AG08396 (cell line): ENCODE measurements at places on chromosomes 16 and 17.

GRCh38 chr17:2433696-2434095 lies 32.8 kb upstream of the MNT start:
- DNase-seq = no peak

GRCh38 chr17:5785338-5785737 lies 201.0 kb upstream of the NLRP1 start:
- DNase-seq = peak; percentile 50

DNA sequence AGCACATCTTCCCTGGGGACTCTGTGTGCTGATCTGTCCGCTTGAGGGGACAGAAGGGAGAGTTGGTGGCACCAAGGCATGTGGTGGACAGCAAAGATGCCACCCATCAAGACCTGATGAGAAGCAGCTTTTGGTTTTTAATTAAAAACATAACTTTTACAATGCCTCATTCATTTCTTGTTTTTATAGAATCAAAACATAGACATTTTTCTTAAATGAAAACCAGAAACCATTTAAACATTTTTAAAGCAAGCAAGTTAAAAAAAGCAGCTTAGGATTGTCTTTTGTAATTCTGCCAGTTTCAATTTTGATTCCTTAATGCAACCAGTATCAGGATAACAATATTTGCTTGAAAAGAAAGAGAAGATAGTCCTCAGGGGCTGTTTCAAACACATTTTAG lies 123.7 kb upstream of the AXIN2 start:
- no peak for DNase-seq

- no peak for DNase-seq
Measured at GRCh38 chr17:51425773-51426172, 165.4 kb downstream of the UTP18 start.

- no peak for DNase-seq
Measured at GRCh38 chr16:10015397-10015796, 166.8 kb downstream of the GRIN2A start.

DNA sequence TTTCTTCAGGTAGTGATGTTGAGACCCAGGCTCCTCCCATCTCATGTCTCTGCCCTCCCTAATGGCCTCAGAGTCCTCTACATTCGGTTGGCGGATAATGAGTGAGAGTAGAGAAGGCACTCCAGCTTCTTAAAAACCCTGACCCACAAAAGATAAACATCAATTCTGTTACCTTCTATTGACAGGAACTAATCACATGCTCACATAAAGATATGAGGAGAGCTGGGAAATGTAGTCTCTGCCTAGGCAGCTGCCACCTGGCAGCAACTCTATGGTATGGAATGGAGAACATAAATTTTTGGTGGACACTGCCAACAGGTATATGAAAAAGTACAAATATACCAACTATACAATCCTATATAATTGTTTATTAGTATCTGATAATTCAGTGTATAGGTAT lies 110.7 kb upstream of the HLF start:
- no peak for DNase-seq
